ENCODE measurements at places on chromosomes 5 and 9. TPM values are rescaled to one million over a fixed set of nuclear protein-coding genes. Genes with fewer than 3 reads are reported as not detected.
A peak's percentile ranks its signal among the peaks of the same experiment; 100 is the strongest.

- no peaks in the 10 kb centered on the region for H3K27me3 ChIP-seq
- peaks cover 63% of the 10 kb centered on the region for H3K36me3 ChIP-seq
- peaks cover 18% of the 10 kb centered on the region for H3K4me1 ChIP-seq
- no peak overlapping the region for H3K27ac ChIP-seq
- no peak overlapping the region for H3K4me3 ChIP-seq
Observed at GRCh38 chr9:133360400-133361393, 4.3 kb downstream of the SURF2 start.

DNA sequence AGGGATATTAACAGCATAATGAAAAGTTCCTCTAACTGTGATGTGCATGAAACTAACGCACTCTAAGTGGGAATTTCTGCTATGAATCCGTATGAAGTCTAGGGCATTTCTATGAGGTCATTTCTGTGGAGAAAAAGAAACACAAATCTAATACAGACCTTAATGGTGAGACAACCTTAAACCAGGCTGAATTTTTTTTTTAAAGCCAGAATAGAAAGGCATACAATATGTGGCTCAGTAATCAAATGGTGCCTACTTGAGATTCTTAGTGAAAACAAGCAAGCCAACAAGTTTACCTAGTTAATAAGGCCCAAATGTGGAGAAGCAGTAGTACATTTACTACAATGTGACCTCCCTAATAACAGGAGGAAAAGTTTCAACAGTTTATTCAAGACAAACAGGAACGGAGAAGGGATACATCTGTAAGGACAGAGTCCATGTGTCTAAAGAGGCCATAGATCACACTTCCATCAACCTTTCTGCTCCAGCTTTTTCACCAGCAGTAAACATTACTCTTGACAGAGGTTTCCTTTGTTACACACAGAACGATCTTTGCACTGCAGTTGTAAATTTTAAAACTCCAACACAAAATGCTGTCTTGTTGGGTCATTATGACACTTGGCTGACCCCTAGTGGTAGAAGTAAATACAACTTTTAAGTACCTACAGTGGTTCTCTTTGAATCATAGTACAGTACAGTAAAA is 26.2 kb downstream of the CARNMT1 start:
- H3K4me1 ChIP-seq = no peaks in the 10 kb centered on the region
- H3K27ac ChIP-seq = no peak overlapping the region
- no peak overlapping the region for H3K4me3 ChIP-seq
- peaks cover 29% of the 10 kb centered on the region for H3K36me3 ChIP-seq
- no peaks in the 10 kb centered on the region for H3K27me3 ChIP-seq
- peak; percentile 82 for DNase-seq

GHR gene
- total RNA-seq = 1.8 TPM

DNA sequence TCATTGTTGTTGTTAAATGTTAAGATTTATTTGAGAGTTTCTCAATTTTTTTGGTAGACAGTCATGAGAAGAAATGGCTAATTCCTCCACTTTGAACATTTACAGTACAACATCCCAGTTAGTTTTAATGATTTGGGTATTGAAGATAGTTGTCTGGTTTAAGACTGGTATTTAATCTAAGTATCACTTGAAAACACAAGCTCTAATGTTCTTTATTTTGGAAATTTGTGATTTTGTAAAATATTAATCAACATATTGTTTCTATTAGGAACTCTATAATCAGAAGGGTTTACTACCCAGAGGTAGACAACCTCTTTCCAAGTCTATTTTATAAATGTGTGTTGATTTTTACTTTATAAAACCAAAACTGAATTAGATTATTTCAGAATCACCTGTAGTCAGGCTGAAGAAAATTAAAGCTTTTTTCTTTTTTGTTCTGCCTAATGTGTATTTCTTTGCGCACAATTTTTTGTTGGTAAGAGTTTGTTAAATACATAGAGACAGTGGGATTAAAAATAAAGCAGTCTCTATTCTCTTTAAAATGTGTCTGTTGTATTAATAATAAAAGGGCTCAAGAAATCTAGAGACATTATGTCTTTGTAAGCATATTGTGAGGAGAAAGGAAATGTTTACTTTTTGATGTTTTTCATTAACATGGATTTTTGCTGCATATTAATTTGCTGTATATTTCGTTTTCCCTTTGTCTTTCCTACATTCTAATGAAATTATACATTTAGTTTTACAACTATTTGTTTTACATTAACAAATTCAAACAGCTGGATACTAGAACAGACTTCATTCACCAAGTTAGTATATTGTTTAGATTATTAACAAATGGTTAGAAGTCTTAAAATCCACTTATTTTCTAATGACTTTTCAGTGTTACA is 3.9 kb upstream of the PURA start:
- peaks cover 54% of the 10 kb centered on the region for H3K4me1 ChIP-seq
- DNase-seq = no peak
- peaks cover 16% of the 10 kb centered on the region for H3K36me3 ChIP-seq
- H3K4me3 ChIP-seq = peak overlapping the region; percentile 97

DNA sequence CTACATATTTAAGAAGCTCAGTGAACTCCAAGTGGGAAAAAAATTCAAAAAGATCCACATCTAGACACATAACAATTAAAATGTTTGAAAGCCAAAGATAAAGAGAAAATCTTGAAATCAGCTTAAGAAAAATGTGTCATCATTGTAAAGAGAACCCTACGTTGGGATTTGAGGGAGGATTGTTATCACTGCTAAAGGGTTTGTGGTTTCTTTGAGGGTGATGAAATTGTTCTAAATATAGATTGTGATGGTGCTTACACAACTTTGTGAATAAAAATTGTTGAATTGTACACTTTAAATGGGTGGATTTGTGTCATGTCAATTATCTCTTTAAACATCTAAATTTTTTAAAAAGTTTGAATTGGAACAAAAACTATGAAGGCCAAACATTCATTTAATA is 92.2 kb upstream of the ADAMTS19 start:
- no peaks in the 10 kb centered on the region for H3K36me3 ChIP-seq
- H3K27ac ChIP-seq = no peak overlapping the region
- H3K27me3 ChIP-seq = peaks cover 50% of the 10 kb centered on the region
- peak; percentile 57 for DNase-seq
- H3K4me1 ChIP-seq = no peaks in the 10 kb centered on the region

- DNase-seq = no peak
- no peaks in the 10 kb centered on the region for H3K36me3 ChIP-seq
- H3K4me1 ChIP-seq = no peaks in the 10 kb centered on the region
- H3K27ac ChIP-seq = no peak overlapping the region
- H3K4me3 ChIP-seq = no peak overlapping the region
Observed at GRCh38 chr9:7370381-7370780, 429.2 kb downstream of the DMAC1 start.

- H3K27ac ChIP-seq = no peak overlapping the region
- H3K36me3 ChIP-seq = no peaks in the 10 kb centered on the region
- no peak for DNase-seq
- no peak overlapping the region for H3K4me3 ChIP-seq
Observed at GRCh38 chr9:75069171-75069570, 18.8 kb downstream of the NMRK1 start.

PPP3R2 gene
- total RNA-seq = not detected

- DNase-seq = no peak
- H3K4me3 ChIP-seq = no peak overlapping the region
- H3K4me1 ChIP-seq = peaks cover 9% of the 10 kb centered on the region
- no peaks in the 10 kb centered on the region for H3K27me3 ChIP-seq
Observed at GRCh38 chr5:112219000-112219399, 200.1 kb downstream of the EPB41L4A start.
